ENCODE measurements at places on chromosomes 2 and 18.

GRCh38 chr2:178208817-178209216 lies 14.5 kb downstream of the OSBPL6 start:
- DNase-seq = no peak

DNA sequence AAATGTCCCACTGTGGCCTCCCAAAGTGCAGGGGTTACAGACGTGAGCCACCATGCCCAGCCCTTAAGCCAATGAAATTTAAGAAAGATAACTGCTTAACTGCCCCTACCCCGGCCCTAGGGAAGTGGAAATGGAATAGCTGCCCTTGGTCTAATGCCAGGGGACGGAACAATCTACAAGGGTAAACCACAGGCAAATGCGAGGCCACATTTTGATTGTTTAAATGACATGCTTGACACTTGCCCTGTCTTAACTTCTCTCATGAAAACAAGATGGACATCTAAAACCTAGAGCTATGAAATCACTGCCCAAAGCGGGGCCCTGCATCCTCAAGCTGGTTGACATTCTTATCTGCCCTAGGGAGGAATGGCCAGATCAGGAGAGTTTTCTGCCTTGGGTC lies 5.5 kb upstream of the ITSN2 start:
- DNase-seq = no peak

GRCh38 chr2:19274439-19274838 lies 84.0 kb downstream of the OSR1 start:
- DNase-seq = no peak

DNA sequence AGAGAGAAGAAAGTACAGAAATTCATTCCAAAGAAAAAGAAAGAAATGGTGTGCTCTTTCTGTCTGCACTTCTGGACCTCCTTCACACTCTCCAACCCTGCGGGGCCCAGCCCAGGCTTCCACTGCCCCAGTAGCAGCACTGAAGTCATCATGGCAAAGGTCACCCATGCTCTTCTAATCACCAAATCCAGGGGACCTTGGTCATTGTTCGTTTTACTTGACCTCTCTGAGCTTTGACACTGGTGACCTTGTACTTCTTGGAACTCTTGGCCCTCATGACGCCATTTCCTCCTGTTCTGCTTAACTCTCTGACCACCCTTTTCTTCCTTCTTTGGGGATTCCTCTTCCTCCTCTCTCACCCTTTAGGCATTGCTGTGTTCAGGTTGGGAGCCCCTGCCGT lies 105.6 kb downstream of the SMAD7 start:
- no peak for DNase-seq

DNA sequence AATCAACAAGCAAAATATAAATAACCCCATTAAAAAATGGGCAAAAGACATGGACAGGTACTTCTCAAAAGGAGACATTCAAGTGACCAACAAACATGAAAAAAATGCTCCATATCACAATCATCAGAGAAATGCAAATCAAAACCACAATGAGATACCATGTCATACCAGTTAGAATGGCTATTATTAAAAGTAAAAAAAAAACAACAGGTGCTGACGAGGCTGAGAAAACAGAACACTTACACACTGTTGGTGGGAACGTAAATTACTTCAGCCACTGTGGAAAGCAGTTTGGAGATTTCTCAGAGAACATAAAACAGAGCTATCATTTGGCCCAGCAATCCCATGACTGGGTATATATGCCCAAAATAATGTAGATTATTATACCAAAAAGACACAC lies 69.1 kb downstream of the CWC22 start:
- no peak for DNase-seq

- no peak for DNase-seq
Observed at GRCh38 chr2:155141418-155141817, 442.9 kb downstream of the KCNJ3 start.

DNA sequence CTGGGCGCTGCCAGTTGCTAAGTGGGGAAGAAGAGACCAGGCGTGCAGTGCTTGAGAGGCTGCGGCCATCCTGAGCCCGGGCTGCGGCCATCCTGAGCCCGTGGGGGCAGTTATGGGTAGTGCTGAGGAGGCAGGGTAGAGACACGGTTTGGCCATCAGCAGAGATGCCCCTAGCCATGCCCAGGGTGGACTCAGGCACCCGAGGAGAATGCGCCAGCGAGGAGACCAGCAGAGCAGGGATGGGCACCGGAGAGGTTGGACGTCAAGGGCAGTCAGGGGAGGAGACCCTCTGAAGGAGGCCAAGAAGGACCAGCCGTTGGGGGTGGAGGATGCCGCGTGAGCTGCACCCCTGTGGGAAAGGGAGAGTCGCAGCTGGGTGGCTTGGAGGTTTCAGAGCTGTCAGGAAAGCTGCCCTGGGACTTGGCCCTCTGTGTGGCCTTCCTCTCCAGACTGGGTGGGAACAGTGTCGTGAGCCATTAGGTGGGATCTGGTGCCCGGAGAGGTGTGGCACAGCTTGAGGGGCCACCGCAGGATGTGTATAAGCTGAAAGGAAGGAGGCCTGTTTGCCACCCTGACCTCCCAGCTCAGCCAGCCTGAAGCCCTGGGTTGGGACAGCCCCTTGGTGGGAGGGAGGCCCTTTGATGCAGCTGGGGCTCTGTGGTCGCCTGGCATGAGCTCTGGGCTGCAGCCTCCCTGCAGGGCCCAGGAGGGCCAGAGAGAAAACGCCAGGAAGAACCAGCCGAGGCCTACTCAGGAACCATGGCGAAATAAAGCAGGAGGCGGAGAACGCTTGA lies 56.0 kb downstream of the SH3BP4 start:
- DNase-seq = no peak

- DNase-seq = no peak
Observed at GRCh38 chr18:54684784-54685183, 93.7 kb downstream of the DYNAP start.

DNA sequence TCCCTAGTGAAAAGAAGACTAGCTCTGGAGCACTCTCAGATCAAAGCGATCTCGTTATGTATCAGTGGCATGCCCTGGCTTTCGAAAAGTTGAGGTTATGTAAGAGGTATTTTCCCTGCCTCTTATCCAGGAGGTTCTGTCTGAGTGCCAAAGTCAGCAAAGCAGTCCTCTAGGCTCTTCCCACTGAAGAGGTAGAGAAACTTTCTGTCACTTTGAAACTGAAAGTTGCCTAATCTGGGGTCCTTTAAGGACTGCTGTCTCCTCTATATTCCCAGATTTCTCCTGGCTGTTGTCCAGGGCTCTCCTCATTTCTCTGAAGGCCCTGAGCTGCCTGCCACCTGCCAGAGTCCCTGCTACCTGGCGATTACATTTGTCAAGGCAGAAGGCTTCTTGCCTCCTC lies 96.3 kb downstream of the B3GNT2 start:
- DNase-seq = no peak

GRCh38 chr2:112273349-112273748 lies 2.0 kb upstream of the ZC3H6 start:
- DNase-seq = no peak

DNA sequence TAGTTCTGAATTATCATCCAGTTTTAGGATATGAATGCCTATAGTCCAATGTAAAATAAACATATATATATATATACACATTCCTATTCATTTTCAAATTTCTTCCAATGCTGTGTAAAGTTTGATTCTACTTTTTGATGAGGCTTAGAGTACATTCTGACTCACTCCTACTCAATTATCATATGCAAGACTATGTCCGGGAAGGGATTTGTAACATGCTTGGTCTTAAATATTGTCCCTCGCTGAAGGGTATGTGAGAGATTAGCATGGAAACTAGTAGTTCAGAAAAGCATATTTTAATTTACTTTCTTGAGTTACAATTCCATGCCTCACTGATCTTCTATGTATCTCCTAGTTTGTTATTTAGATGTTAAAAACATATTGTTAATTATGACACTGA lies 377.7 kb upstream of the MAP2 start:
- DNase-seq = no peak

GRCh38 chr2:239142806-239143205 lies 258.0 kb downstream of the HDAC4 start:
- DNase-seq = no peak

DNA sequence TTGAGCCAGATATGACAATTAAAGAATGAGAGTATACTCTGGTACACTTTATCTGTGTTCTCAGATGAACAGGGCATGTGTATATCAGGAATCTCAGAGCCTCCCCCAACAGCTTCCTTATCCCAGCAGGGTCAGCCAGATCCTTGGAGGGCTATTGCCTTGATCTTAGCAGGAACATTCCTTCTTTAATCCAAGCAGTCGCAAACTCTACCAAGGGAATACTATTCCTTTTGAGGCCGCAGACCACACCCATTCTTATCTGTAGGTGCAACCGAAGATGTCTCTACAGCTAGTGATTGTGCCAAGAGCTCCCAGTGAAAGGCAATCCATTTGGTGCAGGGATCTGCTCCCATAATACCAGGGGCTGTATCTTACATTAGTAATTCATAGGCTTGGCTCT lies 118.3 kb upstream of the DOK6 start:
- no peak for DNase-seq

- DNase-seq = no peak
Observed at GRCh38 chr18:56146565-56146964, 491.8 kb downstream of the TXNL1 start.

GRCh38 chr2:196244516-196244915 lies 73.1 kb upstream of the STK17B start:
- no peak for DNase-seq

GRCh38 chr2:19652811-19653210 lies 249.0 kb downstream of the TTC32 start:
- DNase-seq = no peak

DNA sequence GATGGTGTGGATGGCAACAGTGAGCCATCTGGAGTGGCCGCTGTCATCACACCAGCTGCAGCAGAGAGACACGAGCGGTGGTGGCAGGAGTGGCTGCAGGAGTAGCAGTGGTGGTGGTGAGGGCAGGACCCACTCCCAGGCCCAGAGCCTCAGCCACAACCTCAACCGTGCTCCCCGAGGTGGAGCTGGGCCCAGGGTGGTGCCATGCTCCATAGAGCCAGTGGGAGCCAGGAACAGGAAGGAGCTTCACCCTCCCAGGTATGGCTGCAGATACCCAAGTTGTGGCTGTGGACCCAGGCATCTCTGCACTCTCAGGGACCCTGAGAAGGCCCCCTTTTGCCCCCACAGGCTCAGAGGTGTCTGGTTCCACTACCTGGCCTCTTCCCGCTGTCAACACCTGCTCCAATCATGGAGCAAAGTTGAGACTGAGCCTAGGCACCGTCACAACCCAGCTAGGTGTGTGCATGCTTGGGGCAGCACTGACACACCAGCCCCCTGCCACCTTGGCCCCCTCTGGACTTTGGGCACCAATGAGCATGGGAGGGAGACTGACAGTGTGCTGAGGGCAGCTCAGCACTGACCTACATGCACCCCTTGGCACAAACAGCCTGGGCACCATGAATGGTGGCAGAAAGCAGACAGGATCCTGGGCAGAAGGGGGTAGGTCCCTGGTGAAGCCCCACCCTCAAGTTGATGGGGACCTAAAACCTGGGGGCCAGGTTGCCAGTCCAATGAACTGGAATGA lies 188.9 kb downstream of the NDUFA10 start:
- DNase-seq = no peak

GRCh38 chr2:188293601-188294351 lies 2.1 kb downstream of the GULP1 start:
- no peak for DNase-seq

- DNase-seq = no peak
Observed at GRCh38 chr2:3613524-3613905, 18.6 kb downstream of the COLEC11 start.

DNA sequence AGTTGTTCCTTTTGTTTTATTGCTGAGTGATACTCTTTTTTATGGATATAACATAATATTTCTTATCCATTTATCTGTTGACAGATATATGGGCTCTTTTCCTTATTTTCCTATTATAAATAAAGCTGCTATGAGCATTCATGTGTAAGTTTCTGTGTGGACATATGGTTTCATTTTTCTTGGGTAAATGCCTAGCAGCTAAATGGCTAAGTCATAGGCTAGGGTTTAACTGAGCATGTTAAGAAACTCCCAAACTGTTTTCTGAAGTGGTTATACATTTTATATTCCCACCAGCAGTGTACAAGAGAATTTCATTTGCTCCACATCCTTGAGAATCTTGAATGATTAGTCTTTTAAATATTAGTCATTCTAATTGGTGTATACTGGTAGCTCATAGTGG lies 786.6 kb upstream of the CDH2 start:
- no peak for DNase-seq

- DNase-seq = no peak
Observed at GRCh38 chr2:127001751-127002150, 103.1 kb downstream of the TEX51 start.

- DNase-seq = no peak
Observed at GRCh38 chr2:76194031-76194775, 483.5 kb upstream of the GCFC2 start.

GRCh38 chr2:189609423-189609816 lies 28.8 kb upstream of the SLC40A1 start:
- DNase-seq = no peak

DNA sequence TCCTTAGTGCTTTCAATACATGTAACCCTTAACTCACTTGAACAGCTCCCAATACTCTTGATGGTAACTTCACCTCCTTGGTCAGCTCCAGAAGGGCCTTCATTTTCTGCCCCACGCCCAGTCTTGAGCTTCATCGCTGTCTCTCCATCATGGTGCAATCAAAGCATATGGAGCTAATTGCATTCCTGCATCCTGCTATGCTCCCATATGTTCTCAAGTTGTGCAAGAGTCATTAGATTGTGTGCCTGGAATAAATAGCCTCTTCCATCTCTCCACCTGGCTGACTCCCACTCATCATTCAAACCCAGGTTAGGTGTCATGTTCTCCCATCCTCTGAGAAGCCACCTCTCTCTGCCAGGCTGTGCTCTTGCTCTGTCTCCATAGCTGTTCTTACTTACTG lies 364.5 kb upstream of the RGPD4 start:
- DNase-seq = no peak

- DNase-seq = no peak
Observed at GRCh38 chr2:14991723-14992122, 359.2 kb downstream of the LRATD1 start.

DNA sequence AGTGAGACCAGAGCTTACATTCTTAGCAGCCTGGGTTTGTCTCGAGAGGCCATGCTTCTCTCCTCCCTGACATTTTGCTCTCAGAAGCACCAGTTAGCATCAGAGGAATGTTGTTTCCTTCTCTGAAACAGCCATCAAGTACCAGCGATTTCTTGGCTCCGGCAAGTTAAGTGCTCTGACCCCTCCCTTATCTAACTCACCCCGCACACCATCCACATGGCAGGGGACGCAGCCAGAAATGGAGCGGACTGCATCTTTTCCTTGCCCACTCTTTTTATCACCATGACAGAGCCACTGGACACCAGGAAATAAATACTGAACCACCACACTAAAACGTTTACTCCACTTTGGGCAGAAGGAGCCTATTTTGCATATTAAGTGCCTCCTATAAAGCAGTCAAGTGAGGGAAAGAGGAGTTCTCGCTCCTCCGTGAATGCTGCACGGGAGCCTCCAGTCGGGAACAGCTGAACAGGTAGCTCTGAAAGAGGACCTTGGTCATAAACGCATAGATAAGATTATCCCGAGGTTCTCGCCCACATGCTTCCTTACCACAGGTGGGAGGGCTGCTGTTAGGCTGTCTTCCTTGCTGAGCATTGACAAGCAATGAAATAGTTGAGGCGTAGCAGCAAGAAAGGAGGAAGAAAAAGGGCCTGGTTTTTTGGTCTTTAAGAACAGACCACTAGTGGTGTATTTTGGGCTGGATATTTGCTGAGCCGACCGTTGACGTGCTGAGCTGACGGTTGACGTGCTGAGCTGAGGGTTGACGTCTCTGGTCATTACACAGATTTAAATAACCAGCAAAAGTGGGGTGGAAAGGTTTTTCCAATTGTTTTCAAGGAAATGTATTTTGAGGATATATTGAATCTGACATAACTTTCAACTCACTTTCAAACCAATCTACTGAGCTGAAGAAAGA lies 71.4 kb upstream of the ITGB6 start:
- no peak for DNase-seq

All from stimulated activated naive CD8-positive, alpha-beta T cell treated with anti-CD3 and anti-CD28 coated beads, Interleukin-15, amount 100 ng/mL, for 72 hours (primary cell).